ENCODE measurements at places on chromosomes 11 and 22.

DNA sequence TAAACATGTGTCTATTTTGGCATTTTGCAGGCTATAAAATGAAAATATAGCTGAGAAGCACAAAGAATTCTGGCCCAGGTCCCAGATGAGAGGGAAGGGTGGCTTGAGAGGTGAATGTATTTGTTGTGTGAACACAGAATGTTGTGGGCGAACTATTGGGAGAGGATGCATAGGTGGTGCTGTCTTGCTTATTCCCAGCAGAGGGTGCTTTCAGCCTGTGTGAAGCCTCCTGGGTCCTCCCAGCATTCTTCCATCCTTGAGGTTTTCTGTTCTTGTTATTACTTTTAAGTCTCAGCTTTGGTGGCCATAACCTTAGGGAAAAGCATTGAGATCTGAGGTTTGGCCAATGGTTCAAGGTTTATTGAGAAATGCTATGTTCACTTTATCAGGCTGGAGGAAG, 108.7 kb upstream of the SNX19 start:
- peak; percentile 58 for DNase-seq

GRCh38 chr11:85170184-85170583, 457.0 kb downstream of the DLG2 start:
- DNase-seq: peak; percentile 75

DNA sequence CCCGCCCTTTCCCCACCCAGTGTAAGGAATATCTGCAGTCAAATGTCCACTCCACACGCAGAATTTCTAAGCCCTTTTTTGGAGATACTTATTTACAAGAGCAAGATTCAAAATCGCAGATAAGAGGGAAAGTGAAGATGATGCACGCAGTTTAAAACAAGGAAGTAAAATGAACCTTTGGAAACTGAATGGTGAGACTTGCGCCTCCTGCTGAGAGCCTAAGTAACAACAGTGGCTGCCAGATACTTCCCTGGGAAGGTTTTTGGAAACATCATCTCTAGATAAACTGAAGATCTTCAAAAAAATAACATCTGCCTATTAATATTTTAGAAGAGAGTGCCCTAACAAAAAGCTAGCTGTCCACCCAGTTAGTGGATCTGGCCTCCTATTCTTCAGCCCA, 963.1 kb upstream of the FAT3 start:
- DNase-seq: no peak

DNA sequence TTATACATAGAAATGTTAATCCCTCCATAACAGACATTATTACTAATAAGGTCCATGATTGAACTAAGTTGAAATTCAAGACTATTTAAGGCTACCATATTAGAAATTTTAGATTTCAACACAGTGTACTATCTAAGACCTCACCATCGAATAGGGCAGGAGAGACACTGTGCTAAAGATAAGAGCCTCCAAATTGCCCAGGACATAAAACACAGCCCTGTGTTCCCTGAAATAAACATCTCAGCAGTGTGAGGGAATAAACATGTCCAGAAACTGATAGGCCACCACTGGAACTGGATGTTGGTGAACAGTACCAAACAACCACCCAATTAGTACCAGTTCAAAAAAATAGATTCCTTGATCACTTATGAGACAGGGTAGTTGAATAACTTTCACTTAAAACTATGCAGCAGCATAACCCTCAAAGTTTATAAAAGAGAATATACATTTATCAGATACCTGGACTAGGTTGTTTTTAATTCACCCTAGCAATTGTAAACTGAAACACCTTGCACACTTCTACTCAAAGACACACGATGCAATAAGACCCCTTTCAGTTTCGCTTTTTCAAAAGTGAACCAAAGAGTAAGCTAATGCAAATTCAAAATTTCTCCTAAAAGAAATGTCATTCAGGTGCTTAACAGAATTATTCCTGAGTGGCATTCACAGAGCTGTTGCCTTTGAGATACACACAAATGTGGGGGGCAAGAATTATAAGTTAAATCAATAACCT, 34.3 kb downstream of the USP28 start:
- DNase-seq: no peak

- peak; percentile 21 for DNase-seq
Measured at GRCh38 chr11:41382927-41383326, 76.5 kb downstream of the LRRC4C start.

GRCh38 chr11:103420593-103420992, 311.4 kb downstream of the DYNC2H1 start:
- DNase-seq: peak; percentile 84

GRCh38 chr22:44410451-44410991, 87.5 kb downstream of the RTL6 start:
- no peak for DNase-seq

GRCh38 chr11:75270896-75271418, 30.4 kb downstream of the TPBGL start:
- no peak for DNase-seq

DNA sequence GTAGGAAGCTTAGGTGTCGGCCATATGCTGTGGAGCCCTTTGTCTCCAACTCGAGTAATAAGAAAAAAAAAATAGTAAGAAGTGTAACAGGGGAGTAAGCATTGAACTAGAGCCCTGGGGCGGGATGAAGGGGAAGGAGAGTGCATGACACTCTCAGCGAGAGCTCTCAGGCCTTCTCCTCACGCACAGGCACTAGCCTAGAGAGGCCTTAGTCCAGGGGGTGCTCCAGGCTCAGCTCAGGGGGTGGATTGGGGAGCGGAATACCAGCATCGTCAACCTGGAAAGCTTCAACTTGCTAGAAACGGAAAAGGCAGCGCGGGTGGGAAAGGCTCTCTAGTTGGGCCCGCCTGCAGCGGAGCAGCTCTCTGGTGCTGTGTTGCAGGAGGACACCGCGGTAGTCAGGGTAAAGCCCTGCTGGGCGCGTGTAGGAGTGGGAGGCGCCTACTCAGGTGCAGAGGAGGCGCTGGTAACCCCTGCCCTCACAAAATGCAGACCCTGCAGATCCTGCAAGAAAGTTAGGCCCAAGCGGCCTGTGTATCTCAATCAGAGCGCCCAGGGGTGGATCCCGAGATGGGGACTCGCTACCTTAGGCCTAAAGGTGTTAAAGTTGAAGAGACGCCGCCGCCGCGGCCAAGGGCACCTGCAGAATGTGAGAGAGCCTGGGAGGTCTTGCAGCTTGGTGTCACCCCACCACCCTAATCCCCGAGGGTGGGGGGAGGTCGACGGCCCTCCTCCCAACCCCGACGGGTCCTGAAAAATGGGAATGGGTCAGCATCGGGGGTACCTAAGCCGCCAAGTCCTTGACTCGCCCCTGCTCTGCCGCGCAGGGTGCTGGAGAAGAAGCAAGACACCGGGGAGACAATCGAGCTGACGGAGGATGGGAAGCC, 2.8 kb downstream of the SLC17A6 start:
- no peak for DNase-seq

GRCh38 chr22:23258826-23259170, 78.5 kb downstream of the BCR start:
- no peak for DNase-seq

DNA sequence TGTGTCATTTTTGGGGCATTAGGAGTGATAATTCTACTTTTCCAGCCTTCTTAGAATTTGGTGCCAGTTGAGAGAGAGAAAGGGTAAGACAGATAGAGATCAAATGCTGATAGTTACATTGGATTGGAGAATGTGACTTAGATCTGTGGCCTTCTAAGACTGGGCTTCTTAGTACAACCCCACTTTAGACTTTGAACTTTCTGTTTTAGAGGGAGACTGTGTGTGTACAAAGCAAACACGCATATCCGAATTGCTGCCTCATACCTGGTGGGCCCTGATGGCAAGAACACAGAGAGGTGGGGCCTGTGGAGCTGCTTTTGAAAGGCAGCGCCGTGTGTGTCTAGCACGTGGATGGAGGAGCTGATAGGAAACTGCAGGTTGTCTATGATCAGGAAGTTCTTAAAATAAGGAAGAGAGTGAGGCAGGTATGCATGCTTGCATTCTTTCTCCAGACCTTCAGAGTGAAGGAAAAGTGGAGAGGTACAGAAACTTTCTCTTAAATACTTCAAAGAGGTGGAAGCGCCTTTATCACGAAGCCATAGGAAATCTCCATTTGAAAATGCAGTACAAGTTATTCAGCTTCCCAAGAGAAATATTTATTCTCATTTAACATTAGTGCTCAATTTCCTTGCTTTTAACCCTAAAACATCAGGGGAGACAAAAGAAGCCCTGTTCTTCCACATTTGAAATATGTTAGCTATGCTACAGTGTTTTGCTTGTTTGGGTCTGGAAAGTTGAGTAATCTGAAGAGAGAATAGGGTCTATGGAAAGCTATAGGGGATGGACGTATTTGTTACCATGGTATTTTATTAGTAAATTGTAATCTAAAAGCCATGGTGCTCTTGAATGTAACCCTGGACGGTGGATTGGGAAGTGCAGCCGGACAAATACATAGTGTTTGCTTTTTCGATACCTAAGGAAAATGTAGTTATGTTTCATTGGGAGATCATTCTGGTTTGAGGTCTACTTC, 13.7 kb downstream of the PDHX start:
- DNase-seq: no peak

DNA sequence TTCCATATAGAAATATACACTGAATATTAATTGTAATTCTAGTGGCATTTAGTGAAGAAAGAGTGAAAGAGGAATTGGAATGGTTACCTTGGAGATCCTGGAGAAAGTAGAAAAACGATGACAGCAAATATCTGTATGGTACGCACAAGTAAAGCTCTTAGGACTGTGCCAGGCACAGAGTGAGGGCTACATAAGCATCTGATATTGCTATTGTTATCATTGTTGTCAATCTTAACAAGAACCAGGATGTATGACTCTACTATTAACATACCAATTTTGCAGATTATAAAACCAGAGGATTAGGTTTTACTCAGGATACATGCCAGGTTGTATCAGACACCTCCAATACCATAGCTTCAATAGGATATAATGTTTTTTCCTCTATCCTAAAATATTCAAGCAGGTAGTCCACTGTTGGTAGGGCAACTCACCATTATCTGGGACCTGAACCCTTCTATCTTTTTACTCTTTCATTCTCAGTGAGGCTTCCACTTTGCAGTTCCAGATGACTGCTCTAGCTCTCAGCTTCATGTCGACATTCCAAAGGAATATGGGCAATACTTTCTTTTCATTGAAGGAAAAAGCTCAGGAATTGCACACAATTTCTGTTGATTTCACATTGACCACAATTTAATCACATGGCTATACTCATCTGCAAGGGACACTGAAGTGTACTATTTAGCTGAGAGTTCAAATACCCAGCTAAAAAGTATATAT, 73.2 kb downstream of the RAB38 start:
- no peak for DNase-seq

DNA sequence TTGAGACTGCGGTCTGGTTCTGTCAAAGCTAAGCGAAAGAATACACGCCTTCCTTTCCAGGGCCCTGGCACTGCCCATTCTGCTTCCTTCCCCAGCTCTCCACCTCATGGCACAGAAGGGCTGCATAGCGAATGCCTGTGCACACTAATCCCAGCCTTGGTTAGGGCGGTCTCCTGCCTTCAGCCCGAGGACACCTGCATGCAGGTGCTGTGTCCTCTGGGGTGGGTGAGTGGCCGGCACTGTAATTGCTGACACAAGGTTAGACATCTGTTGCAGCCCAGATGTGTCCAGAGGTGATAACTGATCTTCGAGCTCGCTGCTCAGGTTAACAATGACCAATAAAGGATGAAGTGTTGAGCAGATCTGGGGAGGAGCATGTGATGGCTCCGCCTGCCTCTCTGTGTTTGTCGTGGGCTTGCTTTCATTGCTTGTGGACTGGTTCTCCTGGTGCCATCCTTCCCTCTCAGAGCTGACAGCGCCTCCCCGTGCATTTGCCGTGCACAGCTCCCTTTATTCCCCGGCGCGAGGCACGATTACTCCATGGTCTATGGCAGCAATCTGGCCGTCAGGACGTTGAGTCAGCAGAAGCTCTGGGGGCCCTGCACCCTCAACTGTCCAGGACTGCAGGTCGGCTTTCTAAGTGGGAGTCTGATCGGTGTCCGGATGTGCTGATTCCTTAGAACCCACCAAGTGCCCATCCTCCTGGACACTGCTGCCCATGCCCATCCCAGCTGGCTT, 1088.2 kb downstream of the BRD1 start:
- no peak for DNase-seq

- DNase-seq: peak; percentile 83
Measured at GRCh38 chr11:95680169-95680929, 109.2 kb downstream of the FAM76B start.

DNA sequence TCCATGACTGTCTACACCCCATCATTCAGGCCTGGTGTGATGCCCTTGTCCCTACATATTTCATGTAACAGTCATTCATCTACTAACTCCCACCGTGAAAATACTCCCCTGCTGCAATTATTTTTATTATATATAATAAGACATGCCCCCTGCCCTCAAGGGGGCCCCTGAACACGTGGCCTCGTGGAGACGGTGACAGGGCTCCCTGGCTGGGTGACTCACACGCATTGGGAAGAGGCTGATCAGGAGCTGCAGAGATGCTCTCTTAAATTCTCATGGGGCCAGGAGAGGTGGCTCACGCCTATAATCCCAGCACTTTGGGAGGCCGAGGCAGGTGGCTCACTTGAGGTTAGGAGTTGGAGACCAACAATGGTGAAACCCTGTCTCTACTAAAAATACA, 88.6 kb downstream of the ST3GAL4 start:
- DNase-seq: no peak

GRCh38 chr11:46389450-46390330, 1.9 kb downstream of the CHRM4 start:
- peak; percentile 61 for DNase-seq

DNA sequence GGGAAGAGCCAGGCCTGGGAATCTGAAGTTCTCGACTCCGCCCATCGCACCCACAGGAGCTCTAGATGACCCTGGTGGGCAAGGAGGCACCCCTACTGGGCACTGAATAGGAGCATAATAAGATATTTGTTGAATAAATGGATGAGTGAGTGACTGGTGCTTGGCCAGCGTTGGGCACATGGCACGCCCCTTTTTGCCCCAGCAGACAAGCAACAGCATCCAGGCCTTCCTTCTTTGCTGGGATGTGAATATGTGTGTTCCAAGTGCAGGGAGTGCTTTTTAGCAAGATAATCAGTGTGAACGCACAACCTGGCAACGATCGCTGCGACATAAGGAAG, 443 bp upstream of the CELF1 start:
- DNase-seq: no peak

- DNase-seq: no peak
Measured at GRCh38 chr11:4044976-4045646, 49.5 kb upstream of the RRM1 start.

GRCh38 chr11:37282367-37282766, 684.3 kb upstream of the RAG2 start:
- DNase-seq: no peak
